HL-60 (cell line): ENCODE measurements at places on chromosomes 1 and 21.
A peak's percentile ranks its signal among the peaks of the same experiment; 100 is the strongest.

- no peak for DNase-seq
Measured at GRCh38 chr1:245465666-245466065, 310.9 kb downstream of the KIF26B start.

DNA sequence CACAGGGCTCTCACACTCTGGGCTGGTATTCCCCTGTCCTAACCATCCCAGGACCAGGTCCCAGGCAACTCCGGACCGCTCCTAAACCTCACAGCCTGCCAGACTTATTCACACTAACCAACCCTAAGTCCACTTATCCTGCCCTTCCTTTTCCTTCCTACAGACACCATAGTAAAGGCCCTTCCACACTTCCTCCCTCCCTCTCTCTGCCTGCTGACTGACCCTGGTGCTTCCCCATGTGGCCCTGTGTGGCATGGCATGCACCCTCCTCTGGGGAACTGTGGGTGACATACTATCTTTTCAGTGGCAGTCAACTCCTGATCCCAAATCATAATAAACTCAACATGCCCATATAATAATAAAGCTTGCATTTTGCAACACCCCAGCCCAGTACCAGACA is 155.1 kb upstream of the DNAH14 start:
- DNase-seq, result no peak

DNA sequence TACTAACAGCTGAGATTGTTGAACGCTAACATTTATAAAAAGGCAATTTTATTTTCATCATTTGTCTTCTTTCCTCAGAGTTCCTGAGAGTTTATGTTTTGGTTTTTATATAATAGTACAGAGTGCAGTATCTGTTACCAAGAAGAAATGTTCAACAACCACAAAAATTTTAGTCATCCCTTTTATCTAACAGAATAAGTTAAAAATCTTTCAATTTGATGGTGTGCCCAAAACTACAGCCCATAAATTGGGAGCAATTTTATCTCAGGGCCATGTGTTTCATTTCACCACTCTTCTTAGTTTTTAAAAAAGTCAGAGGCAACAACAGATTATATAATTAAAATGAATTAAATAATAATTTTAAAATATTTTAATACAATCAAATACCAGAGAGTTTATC is 37.1 kb downstream of the NEXN start:
- no peak for DNase-seq

GRCh38 chr1:182563095-182563494 is 26.0 kb downstream of the RNASEL start:
- no peak for DNase-seq

DNA sequence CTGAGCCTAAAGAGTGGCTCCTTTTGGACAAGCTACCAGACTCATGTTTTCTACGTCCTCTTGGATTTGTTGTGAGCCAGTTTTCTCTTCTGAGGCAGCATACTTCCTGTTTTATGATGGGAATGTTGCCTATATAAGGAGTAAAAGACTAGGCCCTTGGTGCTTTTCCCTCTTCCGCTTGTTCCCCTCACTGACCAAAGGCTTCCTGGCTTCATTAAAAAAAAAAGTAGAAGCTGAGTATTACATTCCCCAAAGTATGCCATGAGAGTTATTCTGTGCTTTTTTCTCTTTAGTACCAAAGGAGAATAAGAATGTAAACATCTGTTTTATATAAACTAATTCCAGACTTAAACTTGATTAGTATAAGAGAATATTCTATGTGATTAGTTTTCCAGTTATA is 6.5 kb upstream of the HMCN1 start:
- no peak for DNase-seq

DNA sequence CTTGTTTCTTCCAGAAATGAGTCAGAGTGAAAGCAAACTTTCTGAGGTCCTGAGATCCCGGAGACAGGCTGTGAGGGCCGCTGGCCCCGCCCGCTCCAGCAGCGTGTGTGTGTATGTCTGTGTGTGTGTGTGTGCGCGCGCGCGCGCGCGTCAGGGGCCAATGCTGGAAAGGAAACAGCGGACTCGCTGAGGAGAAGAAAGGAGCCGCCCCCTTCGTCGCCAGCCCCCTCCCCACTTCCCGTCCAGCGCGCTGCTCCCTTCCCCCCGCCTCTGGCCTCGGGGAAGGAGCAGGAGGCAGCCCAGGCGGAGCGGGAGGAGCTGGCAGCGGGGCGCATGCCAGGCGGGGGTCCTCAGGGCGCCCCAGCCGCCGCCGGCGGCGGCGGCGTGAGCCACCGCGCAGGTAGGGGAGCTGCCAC is at the start of gene DISC1:
Gene DISC1, plus strand, starts transcription at position 256 of the 416 bp plus-strand sequence. Its CDS starts 78 bp downstream, at position 334.
- DNase-seq, result peak; percentile 92

GRCh38 chr1:65495137-65495536 is 74.7 kb downstream of the LEPR start:
- no peak for DNase-seq

- no peak for DNase-seq
Measured at GRCh38 chr1:100866041-100866900, 28.4 kb downstream of the EXTL2 start.

GRCh38 chr1:200029035-200029821 is 1.7 kb downstream of the NR5A2 start:
- no peak for DNase-seq

GRCh38 chr1:62716397-62716796 is 28.2 kb upstream of the DOCK7 start:
- peak; percentile 7 for DNase-seq

GRCh38 chr1:207826557-207827487 is 75.0 kb downstream of the CD46 start:
- DNase-seq, result no peak

- DNase-seq, result no peak
Measured at GRCh38 chr1:43719063-43719462, 11.7 kb downstream of the ST3GAL3 start.

DNA sequence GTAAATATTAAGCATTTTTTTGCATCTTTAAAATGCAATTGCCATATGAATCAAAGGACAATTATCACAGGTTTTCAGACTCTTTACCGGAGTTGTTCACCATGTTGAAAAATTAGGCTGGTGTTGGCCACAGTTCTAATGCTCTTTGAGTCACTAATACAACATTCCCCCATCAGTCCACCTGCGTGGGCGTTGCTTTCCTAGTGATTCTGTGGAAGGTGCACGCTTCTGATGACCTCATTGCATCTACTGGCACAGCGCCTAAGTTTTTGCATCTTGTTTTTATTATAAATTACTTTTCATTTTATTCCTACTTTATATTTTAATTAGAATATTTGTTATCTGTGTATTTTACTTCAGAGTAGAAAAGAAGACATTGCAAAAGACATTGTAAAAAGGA is 4.7 kb upstream of the F5 start:
- DNase-seq, result no peak

GRCh38 chr1:244069326-244069898 is 18.3 kb downstream of the ZBTB18 start:
- DNase-seq, result no peak

DNA sequence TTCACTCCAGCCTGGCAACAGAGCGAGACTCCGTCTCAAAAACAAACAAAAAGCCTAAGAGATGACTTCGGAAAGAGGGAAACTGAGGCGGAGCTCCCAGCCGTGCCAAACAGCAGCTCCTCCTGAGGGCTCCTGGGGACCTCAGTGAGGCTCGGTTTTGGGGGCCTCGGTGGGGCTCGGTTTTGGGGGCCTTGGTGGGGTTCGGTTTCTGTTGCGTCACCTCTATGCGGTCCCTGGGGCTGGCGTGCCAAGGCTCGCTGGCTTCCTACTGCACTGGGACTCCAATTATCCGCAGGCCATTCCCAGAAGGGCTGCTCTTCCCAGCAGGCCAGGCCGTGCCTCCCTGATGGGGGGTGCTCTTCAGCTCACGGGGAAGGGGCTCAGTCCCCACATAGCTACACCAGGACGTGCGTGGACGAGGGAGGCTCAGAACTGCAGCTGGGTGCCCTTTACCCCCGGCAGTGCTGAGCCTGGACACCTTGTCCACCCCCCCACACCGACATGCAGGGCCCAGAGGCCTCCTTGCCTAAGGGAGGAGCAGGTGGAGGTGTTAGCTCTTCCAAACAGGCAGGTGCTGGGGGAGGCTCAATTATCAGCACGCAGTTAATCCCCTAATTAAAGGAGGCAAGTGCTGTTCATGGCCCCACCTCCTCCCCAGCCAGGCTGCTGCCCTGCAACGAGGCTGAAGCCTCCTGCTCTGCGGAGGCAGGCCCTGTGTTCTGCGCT is 5.1 kb upstream of the C1orf159 start:
- DNase-seq, result no peak

DNA sequence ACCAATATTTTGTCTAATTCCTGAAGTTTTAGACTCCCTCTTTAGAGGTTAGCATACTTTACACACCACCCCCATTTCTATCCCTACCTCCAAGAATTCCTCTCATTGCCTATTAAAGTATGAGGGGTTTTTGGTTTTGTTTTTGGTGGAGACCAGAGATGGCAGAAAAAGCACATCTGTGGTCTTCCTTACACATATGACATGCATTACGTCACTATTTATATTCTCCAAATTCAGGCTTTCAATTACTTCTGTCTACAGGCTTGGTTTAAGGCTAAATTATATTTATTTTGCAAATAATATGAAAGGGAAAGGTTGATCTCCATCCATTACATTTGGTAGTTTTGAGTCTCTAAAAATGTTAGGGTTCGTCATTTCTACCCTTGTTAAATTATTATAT is 674.6 kb downstream of the LMO4 start:
- DNase-seq, result no peak

DNA sequence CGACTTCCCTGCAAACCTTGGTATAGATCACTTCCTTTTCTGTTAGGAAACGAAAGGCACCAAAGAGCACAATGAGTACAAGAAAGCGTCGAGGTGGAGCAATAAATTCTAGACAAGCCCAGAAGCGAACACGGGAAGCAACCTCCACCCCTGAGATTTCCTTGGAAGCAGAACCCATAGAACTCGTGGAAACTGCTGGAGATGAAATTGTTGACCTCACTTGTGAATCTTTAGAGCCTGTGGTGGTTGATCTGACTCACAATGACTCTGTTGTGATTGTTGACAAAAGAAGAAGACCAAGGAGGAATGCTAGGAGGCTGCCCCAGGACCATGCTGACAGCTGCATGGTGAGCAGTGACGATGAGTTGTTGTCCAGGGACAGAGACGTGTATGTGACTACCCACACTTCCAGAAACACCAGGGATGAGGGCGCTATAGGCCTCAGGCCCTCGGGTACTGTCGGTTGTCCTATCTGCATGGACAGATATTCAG is 18.5 kb downstream of the FAM89A start:
- no peak for DNase-seq

DNA sequence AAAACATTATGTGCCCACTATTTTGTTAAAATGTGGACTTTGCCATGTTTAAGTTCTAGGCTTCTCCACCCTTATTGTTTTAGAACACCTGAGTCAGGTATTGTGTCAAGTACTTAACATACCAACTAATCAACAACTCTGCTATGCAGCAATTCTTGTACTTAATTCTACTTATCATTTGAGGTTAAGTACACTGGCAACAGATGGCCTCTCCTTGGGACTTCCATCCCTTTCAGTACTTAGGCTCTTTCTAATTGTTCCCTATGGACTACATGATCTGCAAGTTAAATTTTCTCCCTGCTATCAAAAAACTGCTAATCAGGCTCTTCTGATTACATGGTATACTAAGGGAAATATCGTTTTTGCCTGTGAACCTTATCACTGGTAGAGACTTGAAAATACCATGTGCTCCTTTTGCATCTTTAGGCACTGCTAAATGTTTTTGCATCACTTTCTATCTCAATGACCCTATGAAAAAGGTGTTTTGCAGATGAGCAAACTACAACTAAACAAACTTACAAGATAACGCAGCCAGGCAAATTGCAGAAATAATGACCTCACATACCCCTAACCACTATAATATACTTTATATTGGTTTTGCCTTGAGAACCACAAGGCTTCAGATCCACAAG is 18.9 kb downstream of the SFPQ start:
- DNase-seq, result no peak

DNA sequence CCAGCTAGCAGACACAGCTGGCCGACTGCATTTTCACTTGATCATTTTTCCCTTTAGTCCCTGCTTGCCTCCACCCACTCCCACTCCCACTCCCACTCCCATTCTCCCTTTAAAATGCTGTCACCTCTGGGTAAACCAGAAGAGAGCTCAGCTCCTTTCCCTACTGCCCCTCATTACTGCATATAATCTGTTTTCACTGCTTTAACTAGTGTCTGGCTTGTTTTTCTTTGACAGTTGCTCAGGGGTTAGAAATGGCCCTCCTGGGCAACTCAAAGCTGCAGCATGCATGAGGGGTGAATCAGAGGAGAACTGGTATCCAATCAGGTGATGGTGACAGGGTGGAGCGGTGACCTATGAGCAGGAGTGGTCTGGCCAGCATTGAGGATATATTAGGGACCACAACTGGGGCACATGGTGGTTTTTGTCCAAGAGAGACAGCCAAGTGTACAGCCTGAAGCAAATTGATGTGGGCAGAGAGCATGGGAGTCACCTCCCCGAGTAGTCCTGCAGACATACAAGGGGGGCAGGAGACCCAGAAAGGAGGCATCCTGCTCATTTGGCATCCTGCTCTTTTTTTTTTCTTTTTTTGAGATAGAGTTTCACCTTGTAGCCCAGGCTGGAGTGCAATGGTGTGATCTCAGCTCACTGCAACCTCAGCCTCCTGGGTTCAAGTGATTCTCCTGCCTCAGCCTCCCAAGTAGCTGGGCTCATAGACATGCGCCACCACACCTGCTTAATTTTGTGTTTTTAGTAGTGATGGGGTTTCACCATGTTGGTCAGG is 42.6 kb upstream of the SRSF10 start:
- no peak for DNase-seq

DNA sequence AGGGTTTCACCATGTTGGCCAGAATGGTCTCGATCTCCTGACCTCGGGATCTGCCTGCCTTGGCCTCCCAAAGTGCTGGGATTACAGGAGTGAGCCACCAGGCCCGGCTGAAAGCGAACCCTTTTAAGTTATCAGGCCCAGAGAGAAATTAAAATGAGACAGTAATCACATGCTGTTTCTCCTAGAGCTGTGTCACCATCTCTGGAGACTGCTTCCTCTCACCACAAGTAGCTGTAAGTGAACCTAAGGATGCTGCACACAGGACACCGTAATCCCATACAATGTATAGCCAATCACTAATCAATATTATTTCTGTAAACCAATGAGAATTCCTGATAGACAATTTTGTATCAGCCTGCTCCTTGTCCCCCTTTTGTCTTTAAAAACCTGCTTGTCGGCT is 5.7 kb upstream of the CSTB start:
- no peak for DNase-seq

DNA sequence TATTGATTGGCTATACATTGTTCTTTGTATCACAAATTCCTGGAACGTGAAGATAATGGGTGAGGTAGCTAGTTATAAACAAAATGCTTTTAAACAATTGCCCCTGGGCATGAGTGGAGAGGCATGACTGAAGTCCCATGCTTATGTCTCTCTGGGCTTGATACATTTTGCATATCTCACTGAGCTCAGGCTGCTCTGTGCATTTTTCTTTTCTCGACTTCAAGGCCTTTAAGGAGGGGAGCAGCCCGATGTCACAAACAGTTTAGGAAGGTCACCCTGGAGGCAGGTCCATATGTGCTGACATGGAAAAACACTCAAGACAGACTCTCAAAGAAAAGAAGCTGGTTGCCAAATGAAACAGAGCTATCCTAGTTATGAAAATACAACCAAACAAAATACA is 80.1 kb upstream of the PUM1 start:
- no peak for DNase-seq
